ENCODE measurements at places on chromosomes 3 and 15. TPM values are rescaled to one million over a fixed set of nuclear protein-coding genes. Genes with fewer than 3 reads are reported as not detected.

The KCNAB1 gene
- not detected for total RNA-seq

The NEK10 gene
- 1.6 TPM for total RNA-seq

The SLC22A13 gene
- 0.99 TPM for total RNA-seq

The FETUB gene
- total RNA-seq: not detected

- no peak overlapping the region for H3K4me3 ChIP-seq
- no peaks in the 10 kb centered on the region for H3K4me1 ChIP-seq
- H3K27ac ChIP-seq: no peak overlapping the region
- no peaks in the 10 kb centered on the region for H3K36me3 ChIP-seq
Observed at GRCh38 chr3:69504232-69504631, 118.3 kb upstream of the FRMD4B start.

GRCh38 chr3:107496855-107497254 lies 25.9 kb upstream of the BBX start:
- no peaks in the 10 kb centered on the region for H3K36me3 ChIP-seq
- H3K27ac ChIP-seq: no peak overlapping the region
- no peaks in the 10 kb centered on the region for H3K4me1 ChIP-seq

DNA sequence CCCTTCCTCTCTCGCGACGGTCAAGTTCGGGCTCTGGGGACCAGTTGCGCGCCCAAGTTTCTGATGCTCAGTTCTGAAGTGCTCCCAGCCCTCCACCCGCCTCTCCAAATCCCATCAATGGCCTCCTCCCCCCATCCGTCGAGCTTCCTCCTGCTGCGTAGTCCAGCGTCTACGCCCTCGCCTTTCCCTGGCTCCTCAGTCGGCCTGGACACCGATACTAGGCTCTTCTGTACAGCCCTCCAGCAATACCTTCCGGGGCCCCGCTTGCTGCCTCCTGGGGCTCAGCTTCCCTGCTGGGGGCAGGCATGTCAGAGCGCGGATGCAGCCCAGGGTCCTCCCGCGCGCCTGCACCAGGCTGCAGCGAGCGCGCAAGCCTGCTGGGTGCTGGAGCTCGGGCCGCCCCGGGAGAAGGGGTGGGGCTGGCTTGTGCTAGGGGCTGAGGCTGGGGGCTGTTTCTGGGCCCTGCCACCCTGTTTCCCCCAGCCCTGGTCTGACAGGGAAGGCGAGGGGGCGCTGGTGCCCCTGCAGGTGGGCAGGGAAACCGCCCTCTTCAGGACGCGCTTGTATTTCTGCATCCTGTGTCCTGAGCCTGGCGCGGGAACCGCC lies 353.3 kb upstream of the SUCLG2 start:
- ATAC-seq: peak; percentile 73
- peaks cover 6% of the 10 kb centered on the region for H3K4me1 ChIP-seq
- H3K36me3 ChIP-seq: no peaks in the 10 kb centered on the region
- peak overlapping the region; percentile 3 for H3K27ac ChIP-seq

- no peaks in the 10 kb centered on the region for H3K27me3 ChIP-seq
- no peak overlapping the region for H3K4me3 ChIP-seq
- ATAC-seq: no peak
- peaks cover 8% of the 10 kb centered on the region for H3K4me1 ChIP-seq
- no peak overlapping the region for H3K27ac ChIP-seq
- no peaks in the 10 kb centered on the region for H3K36me3 ChIP-seq
Observed at GRCh38 chr3:179082416-179082815, 10.8 kb upstream of the ZMAT3 start.

DNA sequence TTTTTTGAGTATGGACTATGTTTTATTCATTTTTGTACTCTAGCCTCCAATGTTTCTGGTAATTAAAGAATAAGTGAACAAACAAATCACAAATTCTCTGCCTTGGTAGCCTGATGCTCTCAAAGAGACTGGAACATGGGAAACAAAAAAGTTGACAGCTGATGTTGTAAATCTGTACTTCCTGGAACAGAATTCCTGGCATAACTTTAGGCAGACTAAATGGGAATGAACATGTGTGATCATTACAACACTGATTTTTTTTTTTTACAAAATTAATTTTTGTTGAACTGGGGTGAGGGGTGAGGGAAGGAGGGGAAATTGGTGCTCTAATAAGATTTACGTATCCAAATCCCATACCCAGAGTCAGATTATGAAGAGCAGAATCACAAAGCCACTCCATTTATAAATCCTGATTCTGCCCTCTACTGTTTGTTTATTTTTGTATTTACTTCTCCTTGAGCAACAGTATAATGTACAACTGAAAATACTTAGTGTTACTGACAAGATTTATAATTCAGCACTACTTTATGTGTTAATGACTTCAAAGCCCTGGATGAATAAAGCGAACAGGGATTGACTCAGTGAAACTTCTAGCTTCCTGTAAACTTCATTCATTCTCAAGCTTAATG lies 165.0 kb downstream of the FRMD5 start:
- no peak overlapping the region for H3K4me3 ChIP-seq
- no peaks in the 10 kb centered on the region for H3K36me3 ChIP-seq
- H3K27ac ChIP-seq: no peak overlapping the region
- H3K27me3 ChIP-seq: peaks cover 25% of the 10 kb centered on the region
- peak; percentile 40 for ATAC-seq

GRCh38 chr3:144109944-144110343 lies 138.3 kb downstream of the DIPK2A start:
- peaks cover 8% of the 10 kb centered on the region for H3K27me3 ChIP-seq
- no peaks in the 10 kb centered on the region for H3K36me3 ChIP-seq
- H3K4me3 ChIP-seq: no peak overlapping the region

DNA sequence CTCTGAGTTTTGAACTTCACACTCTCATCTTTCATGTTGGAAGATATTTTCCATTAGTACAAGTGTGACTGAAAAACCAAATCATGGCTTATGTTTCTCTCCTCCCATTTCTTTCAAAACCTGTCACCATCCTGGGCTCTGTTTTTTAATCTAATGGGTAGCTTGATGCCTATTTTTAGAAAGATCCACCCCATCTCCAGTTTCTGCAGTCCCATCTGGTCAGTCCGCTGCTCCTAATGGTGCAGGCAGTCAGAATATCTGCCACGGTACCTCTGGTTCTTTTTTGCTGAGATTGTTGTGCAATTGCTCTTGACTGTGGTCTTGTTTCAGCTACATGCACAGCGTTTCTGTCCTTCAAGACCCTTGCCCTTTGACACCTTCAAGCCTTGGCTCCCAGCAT lies 240.9 kb upstream of the CADM2 start:
- H3K27ac ChIP-seq: no peak overlapping the region
- no peaks in the 10 kb centered on the region for H3K27me3 ChIP-seq
- H3K4me1 ChIP-seq: no peaks in the 10 kb centered on the region
- H3K36me3 ChIP-seq: no peaks in the 10 kb centered on the region

DNA sequence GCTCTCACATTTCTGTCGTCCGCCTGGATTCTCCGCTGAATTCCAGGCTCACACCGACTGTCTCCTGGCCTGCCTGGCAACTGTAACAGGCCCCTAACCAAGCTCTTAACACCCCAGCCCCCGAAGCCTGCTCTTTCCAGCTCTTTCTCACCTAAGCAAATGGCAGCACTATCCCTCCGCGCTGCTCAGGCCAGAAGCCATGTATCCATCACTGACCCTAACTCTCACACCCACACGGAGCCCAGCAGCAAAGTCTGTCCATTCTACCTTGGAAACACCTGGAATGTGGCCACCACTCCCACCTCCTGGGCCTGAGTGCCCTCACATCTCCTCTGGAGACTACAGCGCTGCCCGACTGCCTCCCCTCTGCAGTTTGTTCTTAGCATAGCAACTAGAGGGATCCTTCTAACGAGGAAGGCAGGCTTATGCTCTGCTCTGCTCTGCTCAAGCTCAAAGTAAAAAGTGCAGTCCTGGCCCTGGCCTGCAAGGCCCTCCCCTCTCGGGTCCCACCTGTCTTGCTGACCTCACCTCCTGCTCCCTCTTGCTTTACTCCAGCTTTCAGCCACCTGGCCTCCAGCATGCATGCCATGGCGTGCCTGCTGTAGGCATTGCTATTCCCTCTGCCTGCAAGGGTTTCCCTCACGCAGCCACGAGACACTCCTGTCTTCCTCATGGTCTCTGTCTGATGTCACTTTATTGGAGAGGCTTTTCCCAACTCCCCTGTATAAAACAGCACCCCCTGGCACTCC lies 27.2 kb downstream of the FEM1B start:
- H3K4me1 ChIP-seq: peaks cover 10% of the 10 kb centered on the region
- H3K36me3 ChIP-seq: no peaks in the 10 kb centered on the region
- ATAC-seq: no peak
- H3K27ac ChIP-seq: no peak overlapping the region
- H3K27me3 ChIP-seq: no peaks in the 10 kb centered on the region
- H3K4me3 ChIP-seq: no peak overlapping the region

- H3K4me1 ChIP-seq: no peaks in the 10 kb centered on the region
- H3K36me3 ChIP-seq: no peaks in the 10 kb centered on the region
- H3K4me3 ChIP-seq: no peak overlapping the region
- no peak for ATAC-seq
Observed at GRCh38 chr3:159974-160373, 36.6 kb upstream of the CHL1 start.

DNA sequence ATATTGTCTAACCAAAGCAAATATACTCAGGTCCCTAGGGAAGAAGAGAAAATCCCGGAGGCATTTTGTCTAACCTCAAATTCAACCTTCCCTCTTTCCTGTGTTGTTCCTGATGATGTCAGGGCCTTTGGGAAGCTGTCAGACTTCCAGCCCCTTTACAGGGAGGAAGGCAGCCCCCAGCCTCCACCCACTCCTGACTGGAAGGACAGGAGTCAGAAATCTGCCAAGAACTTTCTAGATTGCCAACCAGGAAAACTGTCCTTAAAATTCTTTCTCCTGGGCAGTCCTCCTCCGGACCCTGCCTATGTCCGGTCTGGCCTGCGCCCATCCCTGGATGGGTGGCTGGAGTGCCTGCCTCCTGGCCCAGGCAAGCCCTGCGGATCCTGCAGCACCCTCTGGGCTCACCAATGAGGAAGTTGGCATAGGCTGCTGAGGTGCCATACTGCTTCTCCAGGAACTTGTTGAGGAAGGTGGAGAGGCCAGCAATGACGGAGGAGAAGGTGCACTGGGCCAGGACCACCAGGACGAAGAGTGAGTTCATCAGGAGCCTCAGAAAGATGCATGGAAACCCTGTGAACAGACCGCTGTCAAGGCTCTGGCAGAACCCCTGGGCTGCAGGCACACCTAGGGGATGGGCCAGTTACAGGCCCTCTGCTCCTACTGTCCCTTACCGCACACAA lies 52.6 kb upstream of the RAB6B start:
- peaks cover 3% of the 10 kb centered on the region for H3K27me3 ChIP-seq
- no peak for ATAC-seq
- H3K27ac ChIP-seq: no peak overlapping the region

GRCh38 chr3:97689962-97690361 lies 74.6 kb upstream of the ARL6 start:
- no peak for ATAC-seq
- H3K27ac ChIP-seq: no peak overlapping the region
- no peaks in the 10 kb centered on the region for H3K36me3 ChIP-seq
- no peaks in the 10 kb centered on the region for H3K4me1 ChIP-seq

DNA sequence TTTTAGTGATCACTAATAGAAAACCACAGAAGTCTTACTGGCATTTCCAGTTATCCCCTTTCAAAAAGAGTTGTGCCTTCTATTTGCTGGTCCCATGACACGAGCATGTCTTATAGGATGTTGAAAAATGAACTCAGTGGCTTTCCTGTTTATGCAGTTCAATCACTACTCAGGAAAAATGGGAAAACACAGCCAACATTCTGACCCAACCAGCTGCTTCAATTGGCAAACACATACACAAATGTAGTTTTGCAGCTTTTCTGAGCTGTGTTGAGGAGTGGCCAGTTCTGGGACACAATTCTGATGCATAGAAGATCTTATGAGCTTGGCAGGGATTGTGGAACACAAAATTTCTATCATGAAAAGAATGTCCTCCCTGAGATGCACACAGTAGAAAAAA lies 40.3 kb downstream of the FSTL1 start:
- H3K27me3 ChIP-seq: no peaks in the 10 kb centered on the region
- no peak overlapping the region for H3K27ac ChIP-seq
- no peaks in the 10 kb centered on the region for H3K4me1 ChIP-seq
- no peaks in the 10 kb centered on the region for H3K36me3 ChIP-seq

GRCh38 chr3:135987661-135988060 lies 22.1 kb downstream of the PPP2R3A start:
- H3K4me3 ChIP-seq: no peak overlapping the region
- no peaks in the 10 kb centered on the region for H3K36me3 ChIP-seq
- peaks cover 13% of the 10 kb centered on the region for H3K27me3 ChIP-seq
- no peaks in the 10 kb centered on the region for H3K4me1 ChIP-seq
- ATAC-seq: no peak

GRCh38 chr3:195394700-195395099 lies 48.1 kb downstream of the ACAP2 start:
- peaks cover 10% of the 10 kb centered on the region for H3K36me3 ChIP-seq
- no peaks in the 10 kb centered on the region for H3K27me3 ChIP-seq
- H3K4me1 ChIP-seq: peaks cover 13% of the 10 kb centered on the region
- no peak overlapping the region for H3K4me3 ChIP-seq

GRCh38 chr15:66400351-66400774 lies 13.7 kb downstream of the MAP2K1 start:
- no peaks in the 10 kb centered on the region for H3K27me3 ChIP-seq
- H3K27ac ChIP-seq: no peak overlapping the region
- H3K36me3 ChIP-seq: peaks cover 74% of the 10 kb centered on the region
- H3K4me1 ChIP-seq: peaks cover 51% of the 10 kb centered on the region

- H3K4me3 ChIP-seq: no peak overlapping the region
- H3K4me1 ChIP-seq: peaks cover 6% of the 10 kb centered on the region
Observed at GRCh38 chr15:83099290-83099689, 8.2 kb upstream of the TM6SF1 start.

DNA sequence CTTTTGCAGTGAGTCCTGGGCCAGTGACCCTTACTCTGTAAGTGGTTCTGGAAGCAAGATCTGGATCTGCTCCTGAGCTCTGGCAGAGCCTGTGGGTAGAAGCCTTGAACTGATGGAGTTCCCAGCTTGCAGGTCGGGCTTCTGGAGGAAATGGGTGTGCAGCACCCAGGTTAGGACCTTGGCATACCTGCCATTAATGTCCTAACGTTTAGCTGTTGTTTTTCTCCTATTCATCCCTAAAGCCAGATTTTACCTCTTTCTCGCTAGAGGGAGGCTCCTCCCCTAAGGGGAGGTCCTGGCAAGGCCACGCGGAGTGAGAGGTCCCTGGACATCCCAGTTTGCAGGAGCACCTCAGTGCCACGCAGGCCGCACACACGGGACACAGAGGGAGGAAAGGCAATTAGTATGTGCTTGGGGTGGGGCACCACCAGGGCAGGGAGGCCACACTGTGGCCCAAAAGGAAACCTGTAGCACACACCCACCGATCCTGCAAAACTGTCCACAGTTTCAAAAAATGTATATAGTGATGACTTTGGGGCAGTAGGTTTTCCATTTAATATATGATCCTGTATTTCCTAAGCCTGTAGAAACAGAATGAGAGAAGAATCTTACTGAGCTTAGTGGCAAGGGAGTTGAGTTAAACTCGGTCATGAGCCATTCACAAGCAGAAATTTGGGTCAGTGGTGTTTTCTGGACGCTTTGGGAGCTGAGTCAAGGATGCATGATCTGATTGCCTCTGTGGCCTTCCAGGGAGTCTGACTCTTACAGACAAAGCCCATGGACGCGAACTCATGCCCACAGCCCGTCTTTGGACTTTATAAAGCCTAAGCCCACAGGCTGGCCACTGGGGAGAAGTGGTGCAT lies 148.7 kb downstream of the LRRK1 start:
- peaks cover 8% of the 10 kb centered on the region for H3K4me1 ChIP-seq
- ATAC-seq: no peak
- no peaks in the 10 kb centered on the region for H3K36me3 ChIP-seq
